CD4-positive, alpha-beta T cell treated with Interleukin-15 for 4 hours (primary cell): ENCODE measurements at places on chromosomes 16 and 17.

DNA sequence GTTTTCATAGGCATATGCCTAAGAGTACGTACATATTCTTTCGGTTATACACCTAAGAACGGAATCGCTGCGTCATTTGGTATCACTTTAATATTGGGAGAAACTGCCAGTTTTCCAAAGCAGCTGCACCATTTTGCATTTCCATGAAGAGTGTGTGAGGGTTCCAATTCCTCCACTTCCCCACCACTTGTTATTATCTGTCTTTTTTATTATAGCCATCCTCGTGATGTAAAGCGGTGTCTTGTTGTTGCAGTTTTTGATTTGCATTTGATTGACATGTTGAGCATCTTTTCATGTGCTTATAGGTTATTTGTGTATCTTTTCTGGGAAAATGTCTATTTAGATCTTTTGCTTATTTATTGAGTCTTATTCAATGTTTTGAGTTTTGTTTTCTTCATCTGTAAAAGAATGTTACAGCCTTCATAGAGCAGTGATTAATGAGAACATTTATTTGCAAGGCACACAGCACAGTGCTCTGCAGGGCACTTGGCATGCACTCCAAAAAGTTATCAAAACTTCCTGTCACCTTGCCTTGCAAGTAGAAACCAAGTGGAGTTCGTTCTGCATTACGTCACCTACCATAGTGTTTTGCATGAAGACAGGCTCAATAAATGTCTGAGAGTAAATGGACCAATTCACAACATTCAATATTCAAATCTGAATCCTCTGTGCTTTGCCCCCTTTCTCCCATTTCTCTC lies 26.6 kb upstream of the ST6GALNAC1 start:
- no peak for DNase-seq

- DNase-seq, result no peak
Measured at GRCh38 chr17:7854851-7855659, at the start of gene TMEM88. TSS of gene TMEM88 (plus strand) at chr17:7855066. CDS start at chr17:7855075, 9 bp downstream.

DNA sequence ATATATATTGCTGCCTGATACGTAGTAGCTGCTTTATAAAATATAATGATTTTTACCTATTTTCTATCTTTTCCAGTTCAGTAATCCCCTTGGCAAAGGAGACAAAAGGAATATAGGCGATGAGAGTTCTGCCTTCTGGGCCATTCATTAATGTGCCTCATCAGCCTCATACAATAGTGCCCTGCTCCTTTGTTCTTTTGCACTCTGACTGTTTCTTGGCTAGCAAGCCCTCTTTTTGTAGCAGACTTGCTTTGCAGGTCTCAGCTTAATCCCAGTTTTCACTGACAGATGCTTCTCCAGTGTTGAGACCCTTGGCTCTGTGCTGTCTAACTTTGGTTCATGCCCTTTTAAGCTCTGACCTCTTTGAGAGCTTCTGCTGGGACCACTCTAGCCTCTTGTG lies 10.4 kb downstream of the HSD17B2 start:
- no peak for DNase-seq

GRCh38 chr16:63720848-63721247 lies 1401.0 kb downstream of the CDH11 start:
- DNase-seq, result no peak
